Tibial nerve (tissue), 4 donors: ENCODE measurements at places on chromosomes 12 and 14.
A peak's percentile ranks its signal among the peaks of the same experiment; 100 is the strongest.

DNA sequence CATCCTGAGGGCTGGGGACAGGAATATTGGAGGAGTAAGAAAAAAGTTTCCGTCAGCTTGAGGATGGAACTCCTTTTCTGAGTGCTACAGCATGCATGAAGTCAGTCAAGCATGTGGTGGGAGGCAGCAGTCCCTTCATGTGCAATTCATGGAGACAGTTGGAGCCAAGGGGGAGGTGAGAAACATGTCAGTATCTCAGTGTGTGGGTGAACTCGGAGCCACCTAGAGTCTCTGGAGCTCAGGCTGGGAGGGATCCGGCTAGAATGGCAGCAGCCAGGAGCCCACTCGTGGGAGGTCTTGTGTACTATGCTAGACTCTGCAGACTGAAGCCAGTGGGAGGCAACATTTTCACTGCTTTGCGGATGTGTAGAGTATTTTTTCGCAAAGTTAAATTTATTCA lies 60.3 kb downstream of the AVPR1A start:
- DNase-seq, result no peak

GRCh38 chr12:66132408-66132807 lies 1.9 kb upstream of the LLPH start:
- no peak for DNase-seq

DNA sequence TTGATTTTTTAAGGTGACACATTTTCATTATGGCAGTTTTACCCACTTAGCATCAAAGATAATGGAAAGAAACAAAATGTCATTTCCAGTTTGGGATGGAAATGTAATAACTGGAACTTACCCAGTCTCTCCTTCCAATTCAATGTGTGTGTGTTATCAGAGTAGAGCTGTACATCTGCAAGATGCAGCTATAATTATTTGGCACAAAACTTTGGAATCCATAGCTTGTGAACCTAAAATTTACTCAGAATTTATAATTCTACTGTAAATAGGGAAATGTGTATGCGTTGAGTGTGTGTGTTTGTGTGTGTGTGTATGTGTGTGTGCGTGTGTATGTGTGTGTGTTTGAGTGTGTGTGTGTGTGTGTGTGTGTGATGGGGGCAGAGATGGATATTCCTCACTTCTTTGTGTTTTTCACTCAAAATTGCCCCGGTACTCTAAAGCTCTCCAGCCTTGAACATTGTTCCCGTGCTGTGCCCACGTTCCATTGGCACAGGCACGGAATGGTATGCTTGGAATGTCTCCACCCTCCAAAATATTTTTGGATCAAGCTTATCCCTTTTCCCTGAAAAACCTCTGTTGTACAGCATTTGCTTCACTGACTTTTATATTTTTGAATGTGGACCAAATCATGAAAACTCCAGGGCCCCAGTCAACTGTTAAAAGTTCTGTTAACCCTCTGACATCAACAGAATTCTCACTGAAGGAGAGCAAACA lies 150.2 kb upstream of the BMP4 start:
- DNase-seq, result no peak

DNA sequence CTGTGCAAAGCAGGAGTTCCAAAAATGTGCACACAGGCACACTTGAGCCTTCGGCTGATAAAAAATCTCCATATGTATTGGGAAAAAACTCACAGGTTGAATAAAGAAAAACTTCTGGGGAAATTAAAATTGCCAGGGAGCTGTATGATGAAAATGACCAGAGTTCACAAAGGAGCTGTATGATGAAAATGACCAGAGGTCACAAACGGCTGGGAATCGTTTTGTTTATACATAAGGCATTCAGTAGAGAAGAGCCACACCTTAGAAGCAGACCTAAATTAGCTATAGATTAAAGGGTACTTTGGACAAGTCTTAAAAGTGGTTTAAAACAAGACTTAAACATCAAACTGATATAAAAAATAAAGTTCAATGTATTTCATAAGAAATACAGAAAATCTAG lies 251.7 kb upstream of the TMEM132C start:
- DNase-seq, result no peak

GRCh38 chr12:42283739-42284138 lies 42.2 kb downstream of the ZCRB1 start:
- DNase-seq, result no peak

DNA sequence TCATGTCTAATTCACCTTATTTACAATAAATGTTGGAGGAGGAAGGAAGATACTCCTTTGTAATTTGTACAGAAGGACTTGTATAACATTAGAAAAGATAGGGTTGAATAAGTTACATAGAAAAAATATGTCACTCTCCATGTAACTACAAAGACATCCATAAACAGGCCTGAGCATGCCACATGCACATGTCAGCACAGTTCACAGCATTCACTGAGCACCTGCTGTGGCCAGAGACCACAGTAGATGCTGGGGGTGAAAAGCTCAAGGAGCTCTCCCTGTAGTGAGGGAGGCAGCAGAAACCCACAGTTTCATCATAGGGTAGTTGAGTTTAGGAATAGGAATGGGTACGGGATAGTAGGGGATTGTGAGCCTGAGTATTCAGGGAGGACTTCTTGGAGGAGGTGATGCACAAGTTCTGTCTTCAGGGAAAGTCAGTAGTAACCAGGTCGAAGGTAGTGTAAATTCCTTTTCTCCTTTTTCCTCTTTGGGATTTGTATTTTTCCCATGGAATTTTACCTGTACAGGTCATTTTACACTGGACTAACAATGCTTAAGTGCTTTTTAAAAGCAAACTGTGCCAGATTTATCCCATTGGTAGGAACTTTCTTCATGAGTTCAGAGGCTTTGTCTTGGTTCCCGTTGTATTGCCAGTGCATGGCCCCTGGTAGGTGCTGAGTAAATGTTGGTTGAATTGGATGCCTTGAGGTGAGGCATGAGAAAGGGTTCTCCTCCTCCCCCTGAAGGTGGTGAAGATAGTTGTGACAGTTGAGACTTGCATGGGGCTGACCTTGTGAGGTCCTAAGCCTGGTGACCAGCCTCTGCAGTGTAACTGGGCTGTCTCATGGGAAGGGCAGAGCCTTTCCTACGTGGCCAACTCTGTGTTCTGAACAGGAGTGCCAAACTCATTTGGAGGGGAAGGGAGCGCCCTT lies 20.2 kb downstream of the PRKCH start:
- DNase-seq, result no peak

GRCh38 chr12:13386323-13387039 lies 190.0 kb downstream of the EMP1 start:
- DNase-seq, result no peak

DNA sequence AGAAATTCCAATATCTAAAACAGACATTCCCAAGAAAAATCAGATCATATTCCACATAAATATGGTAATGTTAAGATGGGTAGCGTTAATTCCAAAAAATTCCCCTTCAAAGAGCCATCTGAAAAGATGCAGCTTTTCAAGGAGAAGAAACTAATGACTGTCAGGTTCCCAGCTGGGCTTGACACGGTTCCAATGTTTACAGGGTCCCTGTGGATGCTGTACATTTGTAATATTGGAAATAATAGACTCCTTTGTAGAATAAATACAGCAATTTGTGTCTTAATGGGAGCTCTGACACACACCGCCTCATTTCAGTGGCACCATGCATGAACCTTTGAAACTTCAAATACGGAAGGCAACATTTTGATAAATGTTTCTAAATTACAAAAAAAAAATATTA lies 140.6 kb downstream of the ITPR2 start:
- DNase-seq, result no peak

DNA sequence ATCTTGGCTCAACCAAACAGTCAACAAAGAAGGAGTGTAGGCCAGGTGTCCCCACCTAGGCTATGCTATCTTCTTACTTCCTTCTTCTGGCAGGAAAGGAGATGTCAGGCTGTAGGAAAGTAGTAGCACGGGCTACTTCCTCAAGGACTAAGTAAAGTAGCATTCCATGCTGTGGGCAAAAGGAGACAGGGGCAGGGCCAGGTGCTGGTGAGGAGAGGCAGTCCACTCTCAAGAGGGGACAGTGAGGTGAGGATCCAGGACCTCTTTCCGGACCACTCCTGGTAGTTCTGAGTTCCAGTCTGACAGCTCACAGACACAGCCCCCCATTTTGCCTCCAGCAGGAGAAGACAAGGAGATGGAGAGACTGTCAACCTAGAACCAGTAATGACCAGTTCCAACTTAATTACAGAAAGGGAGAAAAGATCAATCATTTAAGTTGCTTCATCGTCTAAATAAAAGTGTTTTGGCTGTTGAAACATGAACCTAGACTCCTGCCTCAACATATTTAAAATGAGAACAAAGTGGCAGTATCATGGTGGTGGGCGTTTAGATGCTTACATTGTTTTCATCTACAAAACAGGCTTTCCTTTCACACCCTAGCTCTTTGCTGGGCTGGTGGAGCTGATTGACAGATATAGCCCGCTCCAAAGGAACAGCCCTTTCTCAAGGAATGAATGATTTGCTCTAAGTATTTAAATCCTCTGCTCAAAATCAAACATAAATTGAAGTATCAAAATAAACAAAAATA lies 5.1 kb upstream of the SSTR1 start:
- DNase-seq, result no peak

DNA sequence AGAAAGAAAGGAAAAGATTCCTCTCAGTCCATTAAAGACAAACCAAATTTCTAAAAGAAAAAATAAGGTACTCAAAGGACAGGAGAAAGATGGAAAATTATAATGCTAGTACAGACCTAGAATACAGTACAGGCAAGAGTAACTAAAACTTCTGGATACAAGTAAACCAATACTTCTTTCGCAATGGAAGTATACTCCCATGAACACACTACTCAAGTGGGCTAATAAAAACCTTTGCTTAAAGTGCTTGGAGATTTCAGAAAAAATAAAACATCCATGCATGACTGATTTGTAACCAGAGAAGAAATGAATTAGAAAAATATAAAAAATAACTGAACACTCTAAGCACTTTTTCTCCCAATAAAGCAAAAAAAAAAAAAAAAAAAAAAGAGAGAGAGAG lies 3.5 kb downstream of the ZBTB25 start:
- DNase-seq, result no peak

- DNase-seq, result peak; percentile 23
These were observed 64.5 kb downstream of the CRADD start for GRCh38 chr12:93741659-93742109.

- no peak for DNase-seq
These were observed 177.9 kb downstream of the ETV6 start for GRCh38 chr12:11827091-11828061.

DNA sequence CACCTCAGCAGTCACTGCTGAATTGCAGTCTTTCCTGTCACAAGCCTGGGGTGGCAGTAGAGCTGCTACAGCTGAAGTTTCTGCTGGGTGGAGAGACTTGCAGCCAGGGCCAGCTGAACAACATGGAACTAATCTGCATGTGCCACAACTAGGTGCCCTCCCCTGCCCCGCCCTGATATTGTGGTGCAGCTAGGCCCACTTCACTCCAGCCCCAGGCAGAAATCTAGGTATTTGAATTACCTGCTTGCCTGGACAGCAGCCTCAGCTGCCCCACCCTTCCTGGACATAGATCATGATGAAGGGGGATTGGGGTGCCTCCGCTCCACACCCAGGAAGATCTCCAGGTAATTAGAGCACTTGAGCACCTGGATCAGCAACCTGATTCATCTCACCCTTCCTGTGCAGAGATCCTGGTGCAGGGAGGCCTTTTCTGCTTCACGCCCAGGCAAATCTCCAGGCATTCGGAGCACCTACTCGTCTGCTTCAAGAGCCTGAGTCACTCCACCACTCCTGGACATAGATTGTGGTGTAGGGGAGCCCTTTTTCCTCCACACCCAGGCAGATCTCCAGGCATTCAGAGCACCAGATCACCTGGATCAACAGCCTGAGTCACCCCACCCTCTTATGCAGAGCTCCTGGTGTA lies 477.0 kb downstream of the SOX5 start:
- DNase-seq, result no peak

DNA sequence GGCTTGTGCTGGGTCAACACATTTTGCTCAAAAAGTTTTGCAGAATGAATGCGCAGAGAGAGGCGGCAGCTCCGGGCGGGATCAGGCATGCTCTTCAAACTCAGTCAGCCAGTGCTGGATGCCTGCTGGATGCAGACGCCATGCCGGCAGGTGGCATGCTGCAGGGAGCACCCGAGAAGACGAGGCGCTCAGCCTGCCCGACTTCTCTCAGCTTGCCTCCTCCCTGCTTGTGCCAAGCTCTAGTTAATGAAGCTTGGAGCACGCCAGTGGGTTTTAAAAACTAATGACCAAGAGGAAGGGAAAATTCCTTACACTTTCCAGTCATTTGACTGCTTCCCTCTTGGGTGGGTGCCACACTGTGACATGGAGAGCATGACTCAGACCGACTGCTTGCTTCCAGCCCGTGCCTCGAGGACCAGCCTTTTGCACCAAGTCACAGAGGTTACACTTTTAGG lies 39.8 kb downstream of the SLC24A4 start:
- DNase-seq, result no peak
